ENCODE measurements at places on chromosomes 6 and 20.
A peak's percentile ranks its signal among the peaks of the same experiment; 100 is the strongest.

DNA sequence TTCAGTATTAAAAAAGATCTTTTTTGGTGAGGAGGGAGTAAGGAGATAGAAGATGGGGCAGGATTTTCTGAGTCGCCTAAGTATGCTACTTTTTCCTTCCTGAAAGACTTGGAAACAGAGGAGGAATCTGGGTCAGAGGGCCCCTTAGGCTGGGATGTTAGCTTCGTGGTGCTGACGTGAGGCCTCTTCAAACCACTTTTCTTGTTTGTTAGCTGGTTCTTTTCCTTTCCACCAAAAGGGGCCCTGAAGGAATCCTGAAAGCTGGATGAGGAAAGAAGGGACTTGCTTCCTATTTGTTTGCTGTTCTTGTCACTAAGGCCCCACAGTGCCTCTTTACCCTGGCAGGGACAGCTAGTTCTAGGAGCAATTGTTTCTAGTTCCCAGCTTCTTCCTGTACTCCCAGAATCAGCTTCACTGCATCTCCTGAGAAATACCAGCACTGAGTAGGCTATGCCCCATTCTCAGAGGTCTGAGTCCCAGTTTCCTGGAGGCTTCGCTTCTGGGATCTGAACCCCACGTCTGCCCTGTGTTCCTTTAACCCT lies 2.2 kb upstream of the IL20RA start:
- no peak for DNase-seq

DNA sequence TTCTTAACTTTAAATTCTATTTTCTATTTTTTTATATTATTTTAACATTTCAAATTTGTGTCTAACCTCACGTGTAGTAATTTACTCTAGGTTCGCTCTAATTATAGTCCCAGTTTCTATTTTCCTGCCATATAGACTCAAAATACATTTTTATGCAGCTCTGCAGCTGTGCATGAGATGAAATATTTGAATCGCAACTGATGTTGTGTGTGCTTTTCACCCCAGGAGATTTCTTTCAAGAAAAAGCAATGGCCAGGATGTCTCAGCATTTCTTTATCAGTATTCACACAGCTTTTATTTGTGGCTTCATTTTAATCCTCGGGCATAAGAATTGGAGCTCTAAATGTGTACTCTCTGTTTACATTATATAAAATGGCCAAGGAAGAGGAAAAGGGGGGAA lies 157.6 kb downstream of the HDGFL1 start:
- DNase-seq: no peak

- DNase-seq: no peak
Observed at GRCh38 chr6:157586088-157586414, 205.1 kb downstream of the ZDHHC14 start.

DNA sequence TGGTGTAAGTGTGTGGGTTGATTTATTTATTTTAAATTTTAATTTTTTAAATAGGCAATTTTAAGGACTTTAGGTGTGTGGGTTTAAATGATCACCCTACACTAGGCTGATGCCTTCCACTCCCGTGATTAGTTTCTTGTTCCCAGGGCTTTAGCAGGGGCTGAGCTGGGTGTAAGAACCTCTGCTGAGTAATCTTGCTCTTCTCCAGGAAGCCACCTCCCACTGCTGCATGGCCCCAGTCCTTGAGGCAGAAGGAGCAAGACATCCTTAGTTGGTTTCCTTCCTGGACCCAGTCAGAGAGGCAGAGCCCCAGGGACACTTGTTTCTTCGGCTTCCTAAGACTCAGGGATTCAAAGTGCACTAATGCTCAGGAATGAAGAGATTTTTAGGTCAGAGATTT lies 19.8 kb upstream of the CDC5L start:
- no peak for DNase-seq

- DNase-seq: no peak
Observed at GRCh38 chr6:44012078-44012493, 115.2 kb downstream of the MRPL14 start.

GRCh38 chr6:148776321-148777308 lies 29.8 kb downstream of the UST start:
- DNase-seq: no peak

GRCh38 chr6:57324538-57324937 lies 7.1 kb downstream of the PRIM2 start:
- no peak for DNase-seq

DNA sequence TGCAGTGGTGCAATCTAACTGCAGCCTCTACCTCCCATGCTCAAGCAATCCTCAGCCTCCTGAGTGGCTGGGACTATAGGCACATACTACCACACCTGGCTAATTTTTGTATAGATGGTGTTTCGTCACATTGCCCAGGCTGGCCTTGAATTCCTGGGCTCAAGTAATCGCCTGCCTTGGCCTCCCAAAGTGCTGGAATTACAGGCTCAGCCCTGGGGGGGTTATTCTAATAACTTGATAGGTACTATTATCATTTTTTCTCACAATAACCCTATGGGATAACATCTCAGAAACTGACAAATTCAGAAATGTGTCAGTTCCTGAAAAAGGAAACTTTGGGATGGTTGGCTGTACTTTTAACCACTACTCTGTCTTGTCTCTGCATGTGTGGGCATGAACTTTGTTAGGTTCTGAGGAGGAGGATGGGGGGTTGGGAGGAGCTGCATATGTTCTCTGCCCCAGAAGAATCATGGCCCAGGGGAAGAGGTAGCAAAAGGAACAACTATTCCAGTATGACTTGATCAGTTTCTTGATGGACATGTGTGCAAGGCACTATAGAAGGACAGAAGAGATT lies 169.9 kb downstream of the CARMIL1 start:
- DNase-seq: no peak

- DNase-seq: no peak
Observed at GRCh38 chr6:87342829-87343228, 1.8 kb upstream of the C6orf163 start.

GRCh38 chr20:9270831-9271230 lies 201.9 kb downstream of the PLCB4 start:
- DNase-seq: peak; percentile 15

- no peak for DNase-seq
Observed at GRCh38 chr6:46510651-46511050, 19.4 kb upstream of the RCAN2 start.

DNA sequence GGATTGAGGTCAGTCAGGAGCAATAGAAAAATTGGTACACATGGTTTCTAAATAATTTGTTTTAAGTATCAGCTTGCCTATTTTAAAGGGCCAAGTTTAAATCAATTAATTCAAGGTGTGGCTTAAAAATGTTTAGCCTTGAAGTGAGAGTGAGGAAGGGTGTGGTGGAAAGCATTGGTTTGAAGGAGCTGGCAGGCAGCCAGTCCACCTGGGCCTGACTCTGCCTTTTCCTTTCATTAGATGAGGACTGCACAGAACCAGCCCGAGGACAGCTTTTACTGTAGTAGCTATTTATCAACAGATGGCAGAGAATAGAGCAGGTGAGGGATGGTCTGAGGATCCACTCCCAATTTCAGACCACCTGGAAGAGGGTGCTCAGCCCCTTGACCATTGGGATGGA lies 42.4 kb downstream of the DHX35 start:
- DNase-seq: no peak

DNA sequence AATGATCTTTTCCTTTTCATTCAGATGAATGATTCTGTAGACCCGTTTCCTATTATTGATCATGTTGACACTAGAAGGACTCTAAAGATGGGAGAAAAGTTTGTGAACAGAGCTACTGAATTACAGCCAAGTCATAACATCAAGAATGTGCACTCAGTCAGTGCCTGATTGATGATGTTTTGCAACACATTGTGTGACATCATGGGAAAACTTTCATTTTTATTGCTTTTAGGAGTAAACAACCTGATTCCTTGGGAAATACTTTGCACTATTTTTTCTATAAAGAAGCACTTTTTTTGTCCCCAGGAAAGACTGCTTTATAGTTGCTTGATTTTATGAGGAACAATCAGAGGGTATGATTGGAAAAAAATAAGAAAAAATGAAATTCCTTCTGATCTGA lies 383.8 kb upstream of the JAG1 start:
- DNase-seq: no peak

GRCh38 chr20:19992996-19993908 lies 23.9 kb upstream of the NAA20 start:
- DNase-seq: peak; percentile 93

Data from HFF-Myc (cell line).